ENCODE measurements at places on chromosomes 11 and 22. TPM values are rescaled to one million over a fixed set of nuclear protein-coding genes. Genes with fewer than 3 reads are reported as not detected.

Gene BIRC3
- 23.0 TPM for total RNA-seq

Gene ZBTB16
- 221 TPM for total RNA-seq

Gene MOGAT2
- total RNA-seq, result not detected

GRCh38 chr11:2451336-2451735 lies 6.5 kb downstream of the KCNQ1 start:
- peaks cover 16% of the 10 kb centered on the region for H3K4me1 ChIP-seq
- H3K36me3 ChIP-seq, result no peaks in the 10 kb centered on the region
- DNase-seq, result peak; percentile 55
- H3K27me3 ChIP-seq, result no peaks in the 10 kb centered on the region

- H3K4me3 ChIP-seq, result peak overlapping the region; percentile 41
- no peak for DNase-seq
- no peaks in the 10 kb centered on the region for H3K27me3 ChIP-seq
These were observed 2.6 kb downstream of the EHF start for GRCh38 chr11:34623463-34623862.

GRCh38 chr22:41579297-41579996 lies 10.2 kb downstream of the PMM1 start:
- H3K4me1 ChIP-seq, result no peaks in the 10 kb centered on the region
- no peak for DNase-seq
- no peak overlapping the region for H3K27ac ChIP-seq
- H3K4me3 ChIP-seq, result no peak overlapping the region
- no peaks in the 10 kb centered on the region for H3K27me3 ChIP-seq

DNA sequence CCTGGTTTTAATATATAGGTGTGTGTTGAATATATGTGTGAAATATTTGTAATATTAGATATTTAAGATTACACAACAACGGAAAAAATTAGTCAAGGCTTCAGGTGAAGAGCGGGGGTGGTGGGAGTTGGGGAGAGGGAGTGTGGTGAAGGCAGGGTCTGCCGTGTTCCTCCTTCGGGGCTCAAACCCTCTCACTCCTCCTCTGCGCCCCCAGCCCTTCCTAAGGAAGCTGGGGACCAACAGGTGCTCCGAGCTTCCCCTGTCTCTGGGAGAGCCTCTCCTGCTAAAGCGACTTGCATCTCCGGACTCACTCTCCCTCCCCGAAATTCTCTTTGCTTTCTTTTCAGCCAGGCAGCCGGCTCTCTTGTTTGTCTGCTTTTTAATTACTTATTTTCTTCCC lies 960 bp upstream of the CADM1 start:
- peak overlapping the region; percentile 71 for H3K4me3 ChIP-seq
- peaks cover 18% of the 10 kb centered on the region for H3K4me1 ChIP-seq
- peaks cover 11% of the 10 kb centered on the region for H3K27me3 ChIP-seq
- no peak for DNase-seq
- H3K36me3 ChIP-seq, result no peaks in the 10 kb centered on the region

DNA sequence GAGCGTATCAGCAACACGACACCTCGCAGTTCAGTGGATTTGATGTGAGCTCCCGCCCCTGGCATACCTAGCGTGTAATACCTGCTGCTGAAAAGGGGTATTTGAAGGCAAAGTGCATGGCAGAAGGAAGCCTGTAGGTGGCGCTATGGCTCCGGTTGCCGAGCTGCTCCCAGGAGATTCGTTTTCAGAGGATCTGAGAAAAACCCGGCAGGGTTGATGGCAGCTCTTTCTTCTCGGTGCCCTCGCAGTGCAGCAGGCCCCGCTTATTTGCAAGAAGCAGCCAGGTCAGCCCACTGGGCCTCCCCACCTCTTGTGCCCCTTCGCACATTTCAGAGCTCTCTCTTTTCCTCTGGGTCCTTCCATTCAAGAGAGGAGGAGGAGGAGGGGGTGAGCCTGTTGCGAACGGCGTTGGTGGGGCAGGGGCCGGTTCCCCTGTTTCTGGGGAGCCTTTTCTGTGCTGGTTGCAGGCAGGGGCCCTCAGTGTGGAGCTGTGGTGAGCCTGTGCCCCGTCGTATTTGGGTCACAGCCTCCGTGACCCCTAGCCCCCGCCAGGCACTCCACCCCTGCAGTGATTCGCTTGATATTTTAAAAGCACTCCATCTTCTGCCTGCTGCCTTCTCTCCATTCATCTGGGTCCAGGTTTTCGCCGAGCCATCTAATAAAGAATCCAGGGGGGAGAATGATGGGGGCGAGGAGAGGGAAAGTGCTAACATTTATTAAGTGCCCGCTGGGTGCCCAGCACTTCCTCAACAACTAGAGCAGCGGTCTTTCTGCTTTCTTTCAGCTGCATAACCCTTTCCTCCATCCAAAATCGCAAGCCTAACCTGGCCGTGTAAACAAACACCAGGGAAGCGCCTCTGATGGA lies 85.3 kb upstream of the SYT13 start:
- peaks cover 7% of the 10 kb centered on the region for H3K4me1 ChIP-seq
- H3K4me3 ChIP-seq, result no peak overlapping the region
- H3K27ac ChIP-seq, result peak overlapping the region; percentile 6
- H3K36me3 ChIP-seq, result no peaks in the 10 kb centered on the region

DNA sequence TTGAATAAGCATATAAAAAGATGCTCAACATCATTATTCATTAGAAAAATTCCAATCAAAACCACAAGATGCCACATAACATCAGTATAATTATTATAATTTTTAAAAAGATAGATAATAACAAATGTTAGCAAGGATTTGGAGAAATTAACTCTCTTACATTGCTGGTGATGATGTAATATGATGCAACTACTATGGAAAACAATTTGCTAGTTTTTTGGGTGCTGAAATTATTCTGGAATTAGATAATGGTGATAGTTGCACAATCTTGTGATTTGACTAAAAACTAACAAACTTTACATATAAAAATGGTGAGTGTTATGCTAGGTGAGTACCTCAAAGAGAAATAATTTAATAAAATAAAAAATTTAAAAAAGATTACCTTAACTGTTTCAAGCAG lies 412.2 kb downstream of the LRRC4C start:
- no peak overlapping the region for H3K27ac ChIP-seq
- DNase-seq, result no peak
- H3K36me3 ChIP-seq, result no peaks in the 10 kb centered on the region
- H3K4me1 ChIP-seq, result no peaks in the 10 kb centered on the region
- H3K4me3 ChIP-seq, result no peak overlapping the region

DNA sequence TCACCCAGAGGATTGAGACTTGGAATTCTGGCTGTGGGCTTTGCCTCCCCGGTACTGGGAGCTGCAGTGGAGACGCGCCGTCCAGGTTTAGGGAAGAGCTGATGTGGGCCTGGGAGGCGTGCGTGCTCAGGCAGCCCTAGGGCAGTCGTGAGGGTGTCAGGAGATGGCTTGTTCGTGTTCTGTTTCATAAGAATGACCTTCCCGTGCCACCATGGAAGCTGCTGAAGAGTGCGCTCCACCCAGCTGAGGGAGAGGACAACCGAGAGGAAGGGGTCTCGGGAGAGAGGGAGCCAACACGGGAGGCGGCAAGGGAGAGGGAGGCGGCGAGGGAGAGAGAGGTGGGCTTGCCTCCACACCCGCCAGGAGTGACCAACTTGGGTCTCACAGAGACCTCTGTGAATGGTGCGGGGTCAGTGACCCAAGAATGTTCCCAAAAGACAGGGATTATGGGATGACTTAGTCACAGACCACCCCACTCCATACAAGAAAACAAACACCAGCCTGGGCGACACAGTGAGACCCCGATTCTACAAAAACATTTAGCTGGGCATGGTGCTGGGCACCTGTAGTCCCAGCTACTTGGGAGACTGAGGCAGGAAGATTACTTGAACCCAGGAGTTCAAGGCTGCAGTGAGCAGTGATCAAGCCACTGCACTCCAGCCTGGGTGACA lies 14.7 kb upstream of the TRMU start:
- no peak overlapping the region for H3K4me3 ChIP-seq
- H3K36me3 ChIP-seq, result no peaks in the 10 kb centered on the region
- no peak for DNase-seq
- H3K27ac ChIP-seq, result no peak overlapping the region

DNA sequence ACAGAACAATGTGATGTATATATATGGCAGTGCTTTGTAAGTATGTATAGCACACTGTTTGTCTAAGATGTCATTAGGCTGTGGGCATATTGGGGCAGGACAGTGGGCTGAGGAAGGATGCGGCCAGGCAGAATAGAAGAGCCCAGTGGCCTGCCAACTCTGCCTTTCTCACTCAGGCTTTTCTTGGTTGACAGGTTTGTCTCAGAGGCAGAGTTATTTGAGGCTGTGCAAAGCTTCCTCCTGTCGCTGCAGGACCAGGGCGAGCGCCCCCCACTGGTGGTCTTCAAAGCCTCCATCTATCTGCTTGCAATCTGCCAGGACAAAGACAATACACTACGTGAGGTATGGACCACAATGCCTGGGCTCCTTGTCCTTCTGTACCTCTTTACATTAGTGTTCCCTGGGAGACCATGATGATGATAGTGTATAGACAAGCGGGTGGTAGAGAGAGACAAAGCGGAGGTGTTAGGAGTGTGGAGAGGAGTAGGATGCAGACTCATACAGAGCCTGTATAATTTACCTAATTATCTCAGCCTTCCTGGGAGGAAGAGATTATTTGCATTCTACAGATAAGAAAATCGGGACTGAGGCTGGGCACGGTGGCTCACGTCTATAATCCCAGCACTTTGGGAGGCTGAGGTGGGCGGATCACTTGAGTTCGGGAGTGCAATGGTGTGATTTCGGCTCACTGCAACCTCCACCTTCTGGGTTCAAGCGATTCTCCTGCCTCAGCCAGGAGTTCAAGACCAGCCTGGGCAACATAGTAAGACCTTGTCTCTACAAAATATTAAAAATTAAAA lies 37.3 kb upstream of the CCDC134 start:
- no peak overlapping the region for H3K4me3 ChIP-seq
- DNase-seq, result no peak
- no peak overlapping the region for H3K27ac ChIP-seq
- no peaks in the 10 kb centered on the region for H3K36me3 ChIP-seq
- no peaks in the 10 kb centered on the region for H3K4me1 ChIP-seq
